ENCODE measurements at places on chromosomes 5 and 9.
A peak's percentile ranks its signal among the peaks of the same experiment; 100 is the strongest.

- DNase-seq: no peak
Measured at GRCh38 chr5:176996780-176997179, 9.8 kb downstream of the UIMC1 start.

GRCh38 chr5:142644640-142645361, 41.1 kb downstream of the FGF1 start:
- no peak for DNase-seq

- DNase-seq: no peak
Measured at GRCh38 chr5:151598984-151599383, 7.9 kb upstream of the FAT2 start.

DNA sequence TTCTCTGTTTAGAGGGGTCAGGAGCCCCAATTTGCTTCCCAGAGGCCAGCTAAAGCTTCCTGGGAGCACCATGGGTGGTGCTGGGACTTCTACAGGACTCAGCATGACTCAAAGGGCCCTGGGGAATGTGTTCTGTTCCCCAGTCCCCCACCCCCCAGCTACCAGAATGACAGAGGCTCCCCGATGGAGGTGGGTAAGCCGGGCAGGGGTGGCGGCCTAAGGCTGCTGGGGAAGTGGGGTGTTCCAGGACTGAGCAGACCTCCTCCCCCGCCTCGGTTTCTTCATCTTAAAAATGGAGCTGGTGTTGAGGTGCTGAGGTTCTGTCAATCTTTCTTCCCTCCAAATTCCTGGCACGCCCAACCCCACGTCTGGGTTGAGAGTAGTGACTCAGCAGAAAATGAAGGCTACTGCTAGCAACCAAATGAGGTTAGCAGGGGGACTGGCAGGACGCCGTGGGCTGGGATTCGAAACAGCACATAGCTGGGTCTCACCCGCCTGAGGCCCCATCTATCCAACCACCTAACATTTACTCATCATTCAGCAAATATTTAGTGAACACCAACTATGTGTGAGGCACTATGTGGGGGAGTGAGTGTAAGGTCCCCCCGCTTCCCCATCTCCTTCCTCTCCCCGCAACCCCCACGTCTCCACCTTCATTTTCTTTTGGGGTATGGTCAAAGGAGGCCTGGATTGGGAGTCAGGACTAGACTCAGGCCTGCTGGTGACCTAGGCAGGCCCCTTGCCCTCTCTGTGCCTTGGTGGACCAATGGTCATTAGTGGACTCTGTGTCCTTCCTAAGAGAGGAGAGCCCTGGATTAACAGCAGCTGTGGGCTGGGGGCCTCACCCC, 50.2 kb downstream of the C9orf50 start:
- no peak for DNase-seq

- peak; percentile 77 for DNase-seq
Measured at GRCh38 chr9:69122082-69122548, 52.0 kb upstream of the TJP2 start.

DNA sequence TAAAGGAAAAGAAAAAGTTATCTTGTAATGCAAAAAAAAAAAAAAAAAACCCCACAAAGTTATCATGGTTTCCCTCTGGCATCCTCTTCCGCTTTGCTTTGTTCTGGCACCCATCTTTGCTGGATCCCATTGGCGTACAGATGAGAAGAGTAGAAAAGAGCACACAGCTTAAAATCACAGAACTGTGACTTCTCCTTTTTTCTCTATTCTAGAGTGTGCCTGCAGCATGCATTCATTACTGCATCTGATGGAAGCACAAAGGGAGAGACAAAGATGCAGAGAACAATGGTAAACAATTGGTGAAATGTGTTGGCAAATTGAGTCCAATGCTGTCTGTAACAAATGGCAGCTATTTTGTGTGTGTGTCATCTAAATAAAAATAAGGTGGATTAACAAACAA, 440.8 kb upstream of the PIK3R1 start:
- no peak for DNase-seq
